ENCODE measurements at places on chromosomes 12 and 14. TPM values are rescaled to one million over a fixed set of nuclear protein-coding genes. Genes with fewer than 3 reads are reported as not detected.

DNA sequence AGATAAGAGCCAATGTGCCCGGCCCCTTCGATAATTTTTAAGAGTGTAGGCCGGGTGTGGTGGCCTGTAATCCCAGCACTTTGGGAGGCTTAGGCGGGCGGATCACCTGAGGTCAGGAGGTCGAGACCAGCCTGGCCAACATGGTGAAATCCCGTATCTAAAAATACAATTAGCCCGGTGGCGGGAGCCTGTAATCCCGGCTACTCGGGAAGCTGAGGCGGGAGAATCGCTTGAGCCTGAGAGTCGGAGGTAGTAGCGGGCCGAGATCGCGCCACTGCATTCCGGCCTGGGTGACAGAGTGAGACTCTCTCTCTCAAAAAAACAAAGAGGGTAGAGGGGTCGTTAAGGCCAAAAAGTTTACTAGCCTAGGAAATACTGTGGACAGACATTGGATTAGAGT, 2.6 kb downstream of the KRAS start:
- DNase-seq: no peak

PLEKHG7 gene
- total RNA-seq: not detected

DNA sequence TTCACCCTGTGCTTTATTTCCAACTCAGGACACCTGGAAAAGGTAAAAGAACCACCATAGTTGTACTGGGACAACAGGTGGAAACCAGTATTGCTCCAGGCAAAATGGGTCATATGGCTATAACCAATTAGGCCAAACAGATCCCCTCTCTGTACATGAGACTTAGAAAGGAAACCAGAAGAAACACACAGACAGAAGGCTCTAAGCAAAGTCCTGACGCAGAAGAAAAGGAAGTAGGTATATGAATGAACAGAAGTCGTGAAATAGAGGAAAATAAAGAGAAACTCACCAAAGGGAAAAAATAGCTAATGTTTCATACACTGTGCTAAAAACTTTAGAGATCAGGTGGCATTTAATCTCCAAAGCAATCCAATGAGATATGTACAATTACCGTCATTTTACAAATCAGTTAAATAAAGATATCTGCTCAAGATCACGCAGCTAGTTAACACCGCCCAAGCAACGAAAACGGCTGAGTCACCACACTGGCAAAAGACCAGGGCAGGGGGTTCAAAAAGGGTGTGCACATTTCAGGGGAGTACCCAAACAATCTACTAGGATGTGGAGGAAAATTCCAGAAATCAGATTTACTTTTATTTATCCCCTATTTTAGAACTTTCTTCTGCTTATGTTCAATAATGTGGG, 82.3 kb downstream of the ITPR2 start:
- DNase-seq: no peak

GEMIN2 gene
- 7.7 TPM for total RNA-seq

GRCh38 chr14:36227802-36228201, 51.3 kb upstream of the PTCSC3 start:
- no peak for DNase-seq

GRCh38 chr14:22546722-22547071, 42.3 kb downstream of the DAD1 start:
- no peak for DNase-seq

All from left ventricle myocardium superior (tissue), 1 donor.